ENCODE measurements at places on chromosomes 1 and 21.

DNA sequence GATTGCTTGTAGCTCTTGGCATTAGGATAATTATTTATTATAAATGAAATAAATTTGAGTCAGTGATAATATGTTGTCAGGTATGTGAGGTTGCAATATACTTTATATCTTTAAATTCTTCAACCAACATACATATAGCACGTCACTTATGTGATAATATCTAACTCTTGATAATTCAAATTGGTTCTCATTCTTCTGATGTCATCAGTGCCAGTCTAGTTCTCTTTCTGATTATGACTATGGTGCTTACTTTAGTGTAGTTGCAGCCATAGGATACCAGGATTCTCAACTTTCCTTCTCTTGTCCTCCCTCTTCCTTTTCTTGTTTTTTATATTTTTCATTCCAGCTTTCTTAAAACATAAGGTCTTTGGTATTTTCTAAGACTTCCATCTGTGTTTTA is 34.8 kb upstream of the ATP6V1G3 start:
- DNase-seq, result no peak

GRCh38 chr1:204513117-204513716 is 3.0 kb upstream of the MDM4 start:
- no peak for DNase-seq

- no peak for DNase-seq
Observed at GRCh38 chr21:43339668-43340067, 87.3 kb downstream of the SIK1 start.

DNA sequence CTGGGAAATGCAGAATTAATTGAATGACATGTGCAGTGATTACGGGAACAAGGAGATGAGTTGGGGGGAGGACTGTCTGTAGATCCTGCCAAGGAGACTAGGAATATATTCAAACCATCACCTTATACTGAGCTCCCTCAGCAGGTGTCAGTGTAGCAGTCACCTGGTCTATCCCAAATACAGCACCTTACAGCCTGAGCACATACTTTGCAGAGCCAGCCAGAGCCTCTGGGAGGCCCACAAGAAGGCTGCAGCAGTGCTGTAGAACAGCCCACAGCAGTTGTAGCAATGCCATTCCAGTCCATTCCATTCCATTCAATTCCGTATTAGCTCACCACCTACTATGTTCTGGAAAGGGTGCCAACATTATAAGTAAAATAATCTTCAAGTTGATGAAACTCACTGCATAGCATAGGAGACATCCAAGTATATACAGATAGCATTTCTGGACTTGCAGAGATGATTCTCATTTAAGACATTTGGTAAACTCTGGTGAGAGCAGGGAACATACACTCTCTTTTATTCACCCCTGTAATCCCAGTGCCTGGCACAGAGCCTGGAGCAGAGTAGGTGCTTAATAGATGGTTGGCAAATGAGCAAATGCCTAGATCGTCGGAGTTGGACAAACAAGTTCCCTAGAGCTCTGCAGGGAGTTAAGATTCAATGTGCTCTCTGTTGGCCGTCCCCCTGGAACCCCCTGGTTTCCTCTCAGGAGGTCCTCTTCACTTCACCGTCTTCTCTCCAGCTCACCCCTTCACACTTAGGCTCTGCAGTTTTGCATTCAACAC is 44.7 kb downstream of the KCNC4 start:
- DNase-seq, result no peak

DNA sequence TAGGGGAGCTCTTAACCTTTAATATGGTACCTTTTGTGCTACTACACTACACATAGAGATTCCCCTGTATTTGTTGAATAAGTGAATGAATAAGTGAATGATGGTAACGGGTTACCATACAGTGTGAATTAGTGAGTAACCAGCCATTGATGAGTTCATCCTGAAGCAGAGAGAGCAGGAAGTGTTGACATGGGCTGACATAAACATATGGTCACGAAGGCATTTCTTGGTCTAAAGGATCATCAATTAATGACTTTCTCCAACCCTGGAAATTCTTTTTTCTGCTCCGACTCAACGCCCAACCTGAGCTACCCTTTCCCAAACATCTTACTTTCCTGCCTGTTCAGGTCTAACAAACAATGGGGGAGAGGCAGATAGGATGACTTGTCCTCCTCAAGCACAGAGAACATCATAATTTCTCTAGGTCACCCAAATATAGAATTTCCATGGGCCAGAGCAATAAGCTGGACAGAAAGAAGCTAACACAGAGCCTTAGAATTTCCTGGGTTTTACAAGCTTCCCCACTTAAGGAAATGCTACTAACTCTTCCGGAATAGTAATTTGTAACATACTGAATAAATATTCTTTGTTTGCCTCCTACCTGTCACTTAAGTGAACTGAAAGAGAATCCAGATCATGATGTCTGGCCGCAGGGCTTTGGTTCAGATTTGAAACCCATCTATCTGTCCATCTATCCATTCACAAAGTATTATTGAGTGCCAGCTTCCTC is 114.7 kb upstream of the NGF start:
- DNase-seq, result no peak

GRCh38 chr1:155514582-155515187 is 47.9 kb downstream of the ASH1L start:
- no peak for DNase-seq

DNA sequence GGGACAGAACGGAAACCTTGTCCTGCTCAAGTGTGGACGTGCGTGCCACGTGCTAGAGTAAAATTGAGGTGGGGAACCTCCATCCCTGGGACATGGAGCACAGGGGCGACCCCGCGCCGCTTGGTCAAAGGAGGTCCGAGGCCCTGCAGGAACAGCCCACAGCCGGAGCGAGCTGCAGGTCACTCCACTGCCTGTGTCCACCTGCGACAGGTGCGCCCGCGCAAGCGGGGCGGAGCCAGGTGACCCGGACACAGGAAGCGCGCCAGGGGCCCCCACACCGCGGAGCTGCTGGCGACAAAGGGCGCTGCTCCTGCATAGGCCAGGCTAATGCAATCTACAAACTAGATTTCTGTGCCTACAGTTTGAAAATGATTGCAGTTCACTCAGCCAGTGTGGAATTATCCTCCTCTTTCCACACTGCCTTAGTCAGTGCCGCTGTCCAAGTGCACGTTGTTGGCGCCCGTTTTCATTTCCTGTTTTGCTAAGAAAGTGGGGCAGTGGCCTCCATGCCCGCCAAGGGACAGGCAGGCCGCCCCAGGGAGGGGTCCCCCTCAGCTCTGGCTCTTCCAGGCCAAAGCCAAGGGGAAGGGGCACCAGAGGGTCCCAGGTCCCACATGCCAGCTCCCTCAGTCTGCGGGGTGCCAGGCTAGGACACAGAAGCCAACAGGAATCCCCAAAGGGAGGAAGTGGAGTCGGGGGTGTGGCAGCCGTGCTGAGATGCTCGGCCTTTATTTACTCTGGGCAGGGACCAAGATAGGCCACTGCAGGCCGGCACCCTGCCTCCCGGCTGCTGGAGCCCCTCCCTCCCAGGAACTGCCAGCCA is 4.3 kb upstream of the NADK start:
- DNase-seq, result peak; percentile 70

DNA sequence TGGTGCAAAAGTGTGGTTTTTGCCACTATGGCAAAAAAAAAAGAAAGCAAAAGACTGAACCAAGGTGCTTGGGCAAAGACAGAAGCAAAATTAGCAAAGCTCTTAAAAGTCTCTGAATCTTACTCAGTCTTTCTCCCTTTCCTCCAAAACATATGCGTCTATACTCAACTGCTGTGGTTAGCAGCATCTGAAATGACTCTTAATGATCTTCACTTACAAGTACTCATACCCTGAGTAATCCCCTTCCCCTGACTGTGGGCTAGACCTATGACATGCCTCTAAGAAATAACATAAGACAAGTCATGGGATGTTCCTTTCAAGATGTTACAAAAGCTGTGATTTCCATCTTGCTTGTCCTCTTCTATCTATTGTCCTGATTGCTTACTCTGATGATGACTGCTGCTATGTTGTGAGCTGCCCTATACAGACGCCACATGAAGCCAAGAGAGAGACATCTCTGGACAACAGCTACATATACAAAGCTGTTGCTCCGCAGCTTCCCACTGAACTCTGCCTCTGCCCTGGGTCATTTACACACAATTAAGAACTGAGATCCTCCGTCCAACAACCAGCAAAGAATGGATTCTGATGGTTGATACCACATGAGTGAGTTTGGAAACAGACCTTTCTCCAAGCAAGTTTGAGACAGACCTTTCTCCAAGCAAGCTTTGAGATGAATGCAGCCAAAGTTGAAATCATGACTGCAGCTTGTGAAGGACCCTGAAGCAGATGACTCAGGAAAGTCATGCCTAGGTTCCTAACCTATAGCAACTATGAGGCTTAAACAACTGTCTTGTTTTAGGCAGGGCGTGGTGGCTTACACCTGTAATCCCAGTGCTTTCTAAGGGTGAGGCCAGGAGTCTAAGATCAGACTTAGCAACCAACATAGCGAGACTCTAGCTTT is 55.2 kb downstream of the PUM1 start:
- DNase-seq, result peak; percentile 78

- no peak for DNase-seq
Observed at GRCh38 chr1:226349801-226350518, 41.0 kb upstream of the LIN9 start.

DNA sequence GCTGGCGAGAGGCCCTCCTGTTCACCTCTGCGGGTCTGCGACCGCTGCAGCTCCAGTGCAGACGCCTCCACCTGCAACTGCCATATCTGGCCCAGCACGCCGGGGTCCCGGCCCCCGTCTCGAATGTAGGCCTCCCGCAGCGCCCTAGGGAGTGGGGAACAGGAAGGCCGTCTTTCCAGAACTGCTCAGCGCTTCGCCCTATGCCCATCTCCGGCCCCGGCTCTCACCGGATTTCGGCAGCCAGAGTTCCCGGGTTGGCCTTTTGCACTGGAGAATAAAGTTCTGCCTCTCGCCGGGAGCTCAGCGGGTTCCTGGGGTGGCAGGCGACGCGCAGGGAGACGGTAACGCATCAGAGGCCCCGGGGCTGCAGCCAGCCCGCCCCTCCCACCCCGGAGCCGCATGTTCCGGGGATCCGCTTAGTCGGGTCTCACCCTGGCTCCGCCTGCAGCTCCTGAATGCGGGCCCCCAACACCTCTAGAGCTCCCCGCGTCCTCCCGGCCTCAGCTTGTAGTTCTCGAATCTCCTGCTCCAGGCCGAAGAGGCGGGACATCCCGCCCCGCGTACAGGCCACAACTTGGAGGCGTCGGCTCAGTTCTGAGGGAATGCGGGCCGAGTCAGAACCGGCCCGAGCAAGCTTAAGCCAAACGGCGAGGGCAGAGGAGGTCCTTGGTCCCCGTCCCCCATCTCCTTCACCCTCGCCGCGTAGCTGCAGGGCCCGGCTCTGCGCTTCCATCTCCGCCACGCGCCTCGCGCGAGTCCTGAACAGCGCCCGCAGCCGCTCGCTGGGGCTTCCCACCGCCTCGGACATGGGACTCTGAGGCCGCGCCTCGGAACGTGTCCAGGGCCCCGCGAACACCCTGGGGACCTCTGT is 1.1 kb downstream of the CCDC17 start:
- no peak for DNase-seq

DNA sequence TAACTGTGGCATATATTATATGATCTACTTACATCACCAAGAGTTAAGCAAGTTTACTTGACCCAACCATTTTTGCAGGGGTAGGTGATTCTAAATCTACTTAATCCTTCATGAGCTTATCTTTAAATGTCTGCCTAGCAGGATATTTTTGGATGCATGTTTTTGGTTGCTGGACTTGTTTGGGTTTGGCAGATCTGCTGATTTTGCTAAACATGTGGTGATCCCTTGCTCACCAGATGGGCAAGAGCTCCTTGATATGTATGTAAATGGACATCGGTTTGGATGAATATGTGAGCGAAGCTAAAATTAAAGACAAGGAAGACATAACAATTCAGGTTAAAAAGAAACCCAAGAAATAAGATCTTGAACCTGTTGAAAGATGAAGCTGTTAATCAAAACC is 36.7 kb downstream of the FMN2 start:
- DNase-seq, result no peak
